ENCODE measurements at places on chromosomes 2 and 18.
A peak's percentile ranks its signal among the peaks of the same experiment; 100 is the strongest.

DNA sequence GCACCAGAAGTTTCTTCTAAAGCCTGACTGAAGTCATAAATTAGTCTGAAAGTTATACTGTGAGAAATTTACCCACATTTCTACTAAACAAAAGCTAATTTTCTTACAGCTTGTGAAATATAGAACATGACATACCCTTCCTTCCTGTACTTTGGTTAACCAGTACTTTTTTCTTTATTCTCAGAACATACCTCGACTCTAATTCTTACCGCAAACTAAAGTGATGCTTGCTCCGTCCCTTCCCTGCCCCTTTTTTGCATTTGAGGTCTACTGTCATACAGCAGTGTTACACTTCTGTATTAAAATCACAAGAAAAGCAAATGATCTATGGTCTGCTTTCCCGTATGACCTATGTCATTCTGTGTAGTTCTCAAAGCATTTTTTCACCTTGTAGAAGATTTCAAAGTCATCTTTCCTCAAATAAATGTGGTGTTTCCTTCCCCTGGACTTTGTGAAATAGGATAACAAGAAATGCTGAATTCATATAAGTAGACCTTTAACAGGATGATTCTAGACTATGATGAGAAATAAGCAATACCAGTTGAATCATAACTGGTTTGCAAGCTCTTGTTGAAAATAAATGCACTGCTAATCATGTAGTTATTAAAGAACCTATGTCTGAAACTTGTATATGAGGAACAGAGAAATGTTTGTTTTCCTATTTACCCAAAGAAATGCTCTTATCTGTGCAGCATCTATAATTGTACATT is 30.4 kb downstream of the CYTIP start:
- DNase-seq = no peak

DNA sequence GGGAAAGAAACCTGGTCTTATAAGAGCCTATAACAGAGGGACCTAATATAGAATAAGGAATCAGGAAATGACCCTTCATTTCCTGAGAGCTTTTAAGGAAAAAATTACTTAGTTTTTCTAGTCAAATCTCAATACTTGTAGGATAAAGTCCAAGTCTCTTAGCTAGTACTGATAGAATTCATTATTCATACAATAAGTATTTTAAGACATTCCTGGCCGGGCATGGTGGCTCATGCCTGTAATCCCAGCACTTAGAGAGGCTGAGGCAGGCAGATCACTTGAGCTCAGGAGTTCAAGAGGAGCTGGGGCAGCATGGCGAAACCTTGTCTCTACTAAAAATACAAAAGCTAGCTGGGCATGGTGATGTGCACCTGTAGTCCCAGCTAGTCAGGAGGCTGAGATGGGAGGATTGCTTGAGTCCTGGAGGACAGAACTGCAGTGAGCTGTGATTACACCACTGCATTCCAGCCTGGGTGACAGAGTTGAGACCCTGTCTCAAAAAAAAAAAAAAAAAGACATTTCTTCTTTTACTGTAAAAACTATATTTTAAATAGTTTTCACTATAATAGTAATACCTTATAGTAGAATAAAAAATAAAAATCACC is 3.2 kb downstream of the RAB3GAP1 start:
- no peak for DNase-seq

DNA sequence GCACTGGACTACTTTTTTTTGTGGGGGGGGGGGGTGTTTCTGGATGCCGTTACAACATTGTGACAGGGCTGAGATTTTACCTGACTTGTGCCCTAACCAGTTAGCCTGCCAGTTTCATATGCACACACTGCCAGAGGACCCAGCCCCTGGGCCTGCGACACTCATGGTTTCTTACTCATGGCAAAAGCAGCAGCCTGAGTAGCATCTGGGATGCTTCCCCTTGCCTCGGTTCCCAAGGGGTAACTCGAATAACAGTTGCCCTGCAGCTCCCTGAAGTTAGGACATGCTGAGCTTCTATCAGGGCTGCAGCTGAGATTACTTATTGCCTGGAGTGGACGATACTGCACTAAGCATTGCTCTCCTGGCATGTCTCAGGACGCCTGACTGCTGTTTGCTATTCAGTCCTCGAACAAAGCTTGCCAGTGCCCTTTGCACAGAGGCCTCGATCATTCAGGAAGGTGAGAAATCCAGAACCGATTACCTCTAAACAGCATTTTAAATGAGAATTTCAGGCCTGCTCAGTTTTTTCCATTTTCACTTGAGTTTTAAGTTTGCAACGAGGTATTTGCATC is 47.9 kb downstream of the TRPM8 start:
- no peak for DNase-seq

GRCh38 chr2:202774104-202774503 is 97.5 kb downstream of the ICA1L start:
- DNase-seq = no peak

DNA sequence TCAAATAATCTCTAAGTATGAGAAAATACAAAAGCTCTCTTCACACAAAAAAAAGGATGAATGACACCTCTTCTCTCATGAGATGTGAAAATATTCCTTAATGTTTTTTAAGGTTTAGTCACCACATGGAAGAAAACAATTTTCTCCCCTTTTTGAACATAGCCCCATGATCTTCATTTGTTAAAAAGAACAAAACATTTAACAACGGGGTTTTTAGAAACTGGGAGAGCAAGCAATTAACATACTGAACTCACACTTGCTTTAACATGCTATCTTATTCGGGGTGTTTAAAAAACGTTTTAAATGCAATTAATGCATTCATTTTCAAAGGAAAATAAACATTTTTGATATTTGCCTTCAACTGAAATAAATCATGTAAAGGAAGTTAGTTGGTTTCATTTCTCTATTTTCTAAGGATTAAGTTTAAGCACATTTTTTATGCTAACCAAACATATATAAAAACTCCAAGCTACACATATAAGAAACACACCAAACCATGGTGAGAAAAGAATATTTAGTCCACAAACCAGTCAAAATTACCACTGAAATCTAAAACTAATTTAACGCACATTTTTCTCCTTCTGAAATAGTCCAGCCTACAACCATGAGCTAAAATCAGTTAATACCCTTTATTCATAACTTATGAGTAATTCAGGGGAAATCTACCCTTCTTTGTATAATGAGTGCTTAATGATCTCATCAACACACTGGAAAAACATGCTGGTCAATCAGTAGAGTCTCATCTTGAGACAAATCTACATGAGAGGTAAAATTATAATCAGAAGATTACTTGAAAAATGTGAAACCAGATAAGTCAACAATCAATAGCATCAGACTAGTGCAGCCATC is 8.2 kb downstream of the FBXO11 start:
- DNase-seq = no peak

GRCh38 chr2:212173756-212174510 is 364.7 kb downstream of the ERBB4 start:
- no peak for DNase-seq

- DNase-seq = no peak
Measured at GRCh38 chr2:221505605-221506004, 66.5 kb downstream of the EPHA4 start.

DNA sequence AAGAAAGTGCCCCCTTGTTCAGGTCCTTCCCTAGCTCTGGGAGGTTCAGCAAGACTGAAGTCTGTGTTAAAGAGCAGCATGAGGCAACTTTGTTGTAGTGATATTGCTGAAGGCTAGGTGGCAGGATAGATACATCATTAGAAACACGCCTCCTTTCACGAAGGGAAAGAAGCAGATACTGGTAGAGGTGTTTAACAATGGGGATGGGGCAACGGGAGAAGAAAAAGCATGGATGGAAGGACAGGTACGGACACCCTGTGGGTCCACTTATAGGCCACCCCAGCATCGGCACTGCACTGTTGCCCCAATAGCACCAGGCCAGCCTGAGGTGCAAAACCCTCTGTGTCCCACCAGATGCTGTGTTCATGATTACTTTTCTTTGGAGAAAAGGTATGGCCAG is 3.5 kb upstream of the IGFBP5 start:
- no peak for DNase-seq

DNA sequence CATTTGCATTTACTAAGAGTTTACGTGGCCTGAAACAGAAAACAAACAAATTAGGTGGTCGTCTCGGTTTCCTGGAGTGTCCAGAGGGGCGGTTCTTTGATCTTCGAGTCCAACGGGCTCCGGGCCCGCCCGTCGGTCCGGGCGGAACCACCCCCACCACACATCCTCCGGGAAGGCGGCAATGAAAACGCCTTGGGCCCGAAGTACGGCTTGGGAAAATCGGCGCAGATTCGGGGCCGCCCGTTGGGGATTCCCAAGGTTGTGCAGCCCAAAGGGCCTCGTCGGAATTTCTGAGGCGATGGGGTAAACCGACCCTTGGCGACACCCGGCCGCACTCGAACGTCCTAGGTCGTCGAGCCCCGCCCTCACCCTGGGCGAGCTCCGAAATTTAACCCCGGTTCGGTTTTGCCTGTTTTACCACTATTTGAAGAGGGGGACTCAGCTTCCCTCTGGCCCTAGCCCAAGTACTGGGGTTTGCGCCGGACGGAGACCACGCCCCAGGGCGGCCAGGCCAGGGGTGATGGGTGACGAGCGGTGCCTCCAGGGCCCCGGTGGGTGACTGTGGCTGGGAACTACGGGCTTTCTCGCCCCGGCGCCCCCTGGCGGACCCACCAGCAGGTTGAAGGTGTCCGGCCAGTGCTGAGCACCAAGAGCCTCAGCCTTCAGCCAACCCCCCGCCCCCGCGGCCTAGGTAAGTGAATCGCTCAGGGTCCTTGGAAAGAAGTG is 1.9 kb upstream of the CFAP53 start:
- DNase-seq = no peak

GRCh38 chr2:238075397-238075796 is 14.6 kb downstream of the SCLY start:
- DNase-seq = no peak

- peak; percentile 25 for DNase-seq
Measured at GRCh38 chr2:75277111-75277510, 77.8 kb upstream of the TACR1 start.

DNA sequence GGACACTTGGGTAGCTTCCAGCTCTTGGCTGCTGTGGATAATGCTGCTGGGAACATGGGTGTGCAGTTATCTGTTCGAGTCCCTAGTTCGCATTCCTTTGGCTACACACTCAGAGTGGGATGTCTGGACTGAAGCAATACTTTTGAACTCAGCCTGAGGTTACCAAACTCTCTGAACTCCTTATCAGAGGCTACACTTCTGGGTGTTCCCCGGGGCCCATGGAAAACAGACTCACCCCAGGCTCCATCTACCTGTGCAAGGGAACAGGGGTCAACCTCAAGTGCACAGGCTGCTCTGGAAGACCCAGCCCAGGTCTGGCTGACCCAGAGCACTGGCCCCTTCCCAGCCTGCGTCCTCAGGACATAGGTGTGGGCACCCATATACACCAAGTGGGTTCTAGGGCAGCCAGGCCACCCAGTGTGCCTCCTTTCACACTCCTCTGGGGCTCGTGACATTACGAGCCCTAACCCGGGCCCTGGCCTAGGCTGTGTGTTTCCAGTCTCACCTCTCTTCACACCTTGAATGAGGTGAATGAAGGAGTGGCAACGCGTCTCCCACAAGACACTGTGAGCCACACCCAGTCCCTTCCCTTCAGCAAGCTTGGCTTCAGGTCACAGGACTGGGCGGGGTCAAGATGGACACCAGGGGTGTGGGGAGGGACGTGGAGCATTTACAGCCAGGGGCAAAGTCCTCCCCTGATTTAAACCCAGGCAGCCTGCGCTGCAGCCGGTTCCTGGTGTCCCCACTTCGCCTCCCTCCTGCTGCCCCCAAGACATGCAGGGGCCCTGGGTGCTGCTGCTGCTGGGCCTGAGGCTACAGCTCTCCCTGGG is at the start of gene ALPI:
Gene ALPI, plus strand, starts transcription at position 728 of the 830 bp plus-strand sequence. Its CDS starts 47 bp downstream, at position 775.
- no peak for DNase-seq

- no peak for DNase-seq
Measured at GRCh38 chr2:241291153-241291552, 24.3 kb downstream of the HDLBP start.

DNA sequence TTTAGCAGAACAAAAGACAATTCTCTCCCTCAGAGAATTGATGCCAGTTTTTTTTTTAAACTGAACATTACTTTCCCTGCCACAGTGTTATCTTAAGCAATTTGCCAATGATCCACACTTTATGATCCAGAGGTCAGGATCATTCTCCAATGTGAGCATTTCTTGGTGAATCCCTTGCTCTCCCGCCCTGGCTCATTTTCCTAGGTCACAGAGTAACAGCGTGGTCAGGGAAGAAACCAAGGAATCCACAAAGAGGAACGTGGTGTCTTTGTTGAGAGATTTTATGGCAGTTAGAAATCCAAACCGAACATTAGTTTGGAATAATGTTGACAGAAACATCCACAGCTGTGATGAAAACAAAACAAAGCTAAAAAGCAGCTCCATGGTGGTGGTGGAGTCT is 250.3 kb downstream of the TTC32 start:
- DNase-seq = peak; percentile 76

GRCh38 chr2:198913394-198914152 is 544.2 kb downstream of the SATB2 start:
- DNase-seq = no peak

- DNase-seq = no peak
Measured at GRCh38 chr2:144830543-144830942, 310.6 kb upstream of the ZEB2 start.

- DNase-seq = no peak
Measured at GRCh38 chr2:31020713-31021112, 117.5 kb downstream of the GALNT14 start.

- DNase-seq = peak; percentile 50
Measured at GRCh38 chr18:75438891-75439290, 11.4 kb upstream of the SMIM21 start.

DNA sequence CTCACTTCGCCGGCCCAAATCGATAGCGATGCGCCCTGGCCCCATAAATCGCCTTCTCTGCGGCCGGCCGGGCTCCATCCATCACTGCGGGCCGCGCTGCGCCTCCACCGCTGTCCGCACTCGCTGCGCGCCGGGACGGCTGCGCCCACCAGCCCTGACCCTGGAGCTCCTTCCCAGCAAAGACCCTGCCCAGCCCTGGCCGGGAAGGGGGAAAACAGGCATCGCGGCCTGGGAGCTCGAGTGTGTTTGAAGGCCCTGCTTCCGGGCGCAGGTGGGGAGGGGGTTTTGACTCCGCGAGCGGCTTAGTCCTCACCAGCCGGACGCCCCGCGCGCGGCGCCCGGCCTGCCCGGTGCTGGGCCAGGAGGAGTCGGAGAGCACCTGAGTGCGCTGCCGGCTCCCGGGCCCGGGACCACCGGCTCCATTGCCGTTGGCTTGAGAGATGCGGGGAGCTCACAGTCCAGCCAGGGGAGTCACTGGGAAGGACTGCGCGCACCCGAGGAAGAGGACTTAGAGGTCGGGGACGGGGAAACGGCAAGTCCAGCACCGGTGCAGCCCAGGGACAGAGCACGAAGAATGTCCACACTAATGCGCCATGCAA is 1.1 kb downstream of the PAX8 start:
- no peak for DNase-seq

- DNase-seq = peak; percentile 78
Measured at GRCh38 chr2:172710584-172711047, 25.0 kb upstream of the RAPGEF4 start.

GRCh38 chr2:73983322-73984202 is 1.1 kb upstream of the TET3 start:
- no peak for DNase-seq

Data from skeletal muscle cell (primary cell).